ENCODE measurements at places on chromosomes 5 and 9.

GRCh38 chr9:98329904-98330303 is 74.5 kb upstream of the TBC1D2 start:
- no peak for DNase-seq

- no peak for DNase-seq
These were observed 546.7 kb upstream of the DMAC1 start for GRCh38 chr9:8346296-8346695.

- DNase-seq, result no peak
These were observed 245.4 kb downstream of the EBF1 start for GRCh38 chr5:158854260-158854783.

- no peak for DNase-seq
These were observed 37.2 kb downstream of the GPR107 start for GRCh38 chr9:130090915-130091314.

GRCh38 chr5:151104795-151105194 is 24.0 kb upstream of the TNIP1 start:
- no peak for DNase-seq

- no peak for DNase-seq
These were observed 100.6 kb upstream of the SELENOP start for GRCh38 chr5:42912184-42912798.

- no peak for DNase-seq
These were observed 35.1 kb upstream of the NANS start for GRCh38 chr9:98021306-98022040.

DNA sequence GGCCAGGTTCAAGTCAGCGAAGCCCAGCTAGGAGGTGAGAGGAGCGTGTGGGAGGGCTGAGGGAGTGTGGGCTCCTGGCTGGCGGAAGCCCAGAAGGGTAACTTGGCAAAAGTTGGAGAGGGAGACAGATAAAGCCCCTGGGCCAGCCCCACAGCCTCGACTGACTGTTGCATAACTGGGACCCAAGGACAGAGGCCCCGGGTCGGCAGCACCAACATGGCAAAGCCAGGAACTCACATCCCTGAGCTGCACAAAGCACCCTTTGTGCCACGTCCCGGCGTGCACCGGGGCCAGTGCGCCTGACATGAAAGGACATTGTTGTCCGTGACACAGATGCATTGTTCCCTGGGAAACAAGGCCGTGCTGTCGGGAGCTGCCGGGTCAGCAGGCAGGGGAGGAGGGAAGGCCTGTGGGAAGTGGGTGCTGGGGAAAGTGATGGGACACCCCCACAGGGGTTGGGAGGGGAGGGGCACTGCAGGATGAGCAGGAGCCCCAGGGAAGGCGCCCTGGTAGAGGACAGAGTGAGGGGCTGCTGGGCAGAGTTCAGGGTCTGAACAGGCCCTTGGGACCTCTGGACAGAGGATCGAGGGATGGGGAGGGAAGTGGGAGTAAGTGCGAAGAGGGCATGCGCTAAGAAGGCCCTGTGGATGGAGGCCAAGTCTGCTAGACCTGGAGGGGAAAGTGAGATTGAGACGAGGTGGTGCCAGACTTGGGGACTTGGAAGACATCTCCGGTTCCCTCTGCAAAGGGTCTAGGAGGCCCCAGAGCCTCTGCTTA is 13.0 kb upstream of the DPM2 start:
- DNase-seq, result no peak

- no peak for DNase-seq
These were observed 7.6 kb downstream of the TPPP start for GRCh38 chr5:685262-686171.

DNA sequence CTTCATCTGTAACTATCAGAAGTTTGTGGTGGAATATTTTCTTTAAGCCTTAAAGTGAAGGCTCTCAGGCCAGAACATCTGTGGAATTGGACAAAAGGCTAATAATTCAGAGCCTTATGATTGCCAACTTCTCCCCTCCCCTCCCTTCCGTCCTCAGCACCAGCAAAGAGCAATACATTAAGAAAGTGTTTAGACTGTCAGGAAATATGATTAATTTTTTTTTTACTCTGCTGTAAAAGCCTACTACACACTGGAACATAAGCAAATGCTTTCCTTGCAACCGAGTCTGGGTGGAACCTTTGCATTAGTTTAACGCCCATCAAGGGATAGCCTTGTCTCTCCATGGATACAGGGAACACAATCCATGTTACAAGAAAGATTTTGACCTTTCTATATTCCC is 110.3 kb upstream of the TARS1 start:
- no peak for DNase-seq

DNA sequence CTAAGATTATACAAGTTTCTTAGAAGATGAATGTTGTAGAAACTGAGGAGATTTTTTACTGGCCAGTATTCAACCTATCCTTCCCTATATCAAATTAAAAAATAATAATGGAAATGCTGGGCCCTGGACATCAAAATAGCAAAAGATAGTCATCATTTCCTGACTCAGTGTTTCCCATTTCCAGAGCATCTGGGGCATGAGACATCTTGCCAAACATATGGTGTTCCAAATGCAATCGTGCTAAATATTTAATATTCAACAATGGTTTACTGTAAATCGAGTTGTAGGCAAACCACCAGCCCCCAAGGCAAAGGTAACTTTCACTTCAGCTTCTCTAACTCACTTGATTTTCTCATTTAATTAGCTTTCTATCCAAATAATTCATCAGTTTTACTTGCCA is 152.9 kb downstream of the FRMD3 start:
- DNase-seq, result no peak

GRCh38 chr5:122091936-122092600 is 14.0 kb upstream of the LOX start:
- DNase-seq, result no peak

GRCh38 chr9:72960446-72960845 is 7.6 kb upstream of the ALDH1A1 start:
- DNase-seq, result no peak

DNA sequence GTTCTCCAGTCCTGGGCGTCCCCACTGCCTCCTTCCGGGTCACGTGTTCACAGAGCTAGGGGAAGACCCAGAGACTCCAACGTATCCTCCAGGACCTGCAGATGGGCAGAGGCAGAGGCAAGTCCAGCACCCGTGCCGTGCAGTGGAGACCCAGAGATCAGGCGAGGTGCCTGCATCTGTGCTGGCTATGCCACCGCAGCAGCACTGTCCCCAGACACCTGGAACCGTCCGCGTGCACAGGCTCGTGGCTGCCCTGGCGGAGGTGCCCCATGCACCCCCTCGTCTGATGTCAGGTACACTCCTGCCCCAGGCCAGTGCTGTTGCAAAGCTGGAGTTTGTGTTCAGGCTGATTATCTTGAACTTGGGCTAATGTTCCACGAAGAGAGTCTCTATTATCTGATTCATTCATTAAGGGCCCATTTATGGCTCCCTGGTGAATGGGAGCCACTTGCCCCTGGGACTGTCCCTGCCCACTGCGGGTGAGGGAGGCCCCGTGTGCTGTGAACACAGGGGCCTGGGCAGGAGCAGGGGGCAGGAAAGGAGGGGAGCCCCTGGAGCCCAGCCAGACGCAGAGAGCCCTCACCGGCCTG is 13.7 kb downstream of the IRX4 start:
- DNase-seq, result no peak

GRCh38 chr5:159061179-159061796 is 38.4 kb downstream of the EBF1 start:
- DNase-seq, result peak; percentile 30

- DNase-seq, result no peak
These were observed 54.0 kb downstream of the C5orf15 start for GRCh38 chr5:133914434-133914833.

GRCh38 chr5:147387109-147387508 is 122.8 kb downstream of the DPYSL3 start:
- DNase-seq, result no peak

DNA sequence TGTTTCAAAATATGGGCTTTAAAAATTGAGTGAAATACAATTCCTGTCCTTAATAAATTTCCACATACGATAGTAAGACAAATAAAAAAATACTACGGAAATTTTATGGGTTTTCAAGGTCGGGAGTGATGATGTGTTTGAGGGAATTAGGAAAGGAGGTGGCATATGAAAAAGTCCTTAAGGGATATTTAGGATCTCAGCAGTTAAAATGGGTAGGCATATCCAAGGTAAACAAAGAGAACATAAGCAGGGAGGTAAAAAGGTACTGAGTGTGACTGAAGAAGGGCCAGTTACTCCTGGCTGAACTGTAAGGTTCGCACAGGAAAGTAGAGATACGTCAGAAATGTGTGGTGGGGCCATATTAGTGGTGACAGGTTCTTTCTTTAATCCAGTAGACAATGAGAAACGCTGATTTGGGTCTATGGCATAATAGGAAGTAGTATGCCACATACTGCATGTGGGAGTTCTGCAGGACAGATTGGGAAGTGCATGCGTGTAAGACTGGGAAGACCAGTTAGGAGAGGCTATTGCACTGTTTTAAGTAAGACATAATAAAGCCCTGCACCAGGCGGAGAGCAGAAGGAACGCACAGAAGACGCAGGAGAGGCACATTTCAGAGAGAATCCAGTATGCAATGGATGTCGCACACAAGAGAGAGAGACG is 937 bp upstream of the HMGCR start:
- peak; percentile 9 for DNase-seq

GRCh38 chr5:41193456-41194205 is 19.7 kb downstream of the C6 start:
- peak; percentile 80 for DNase-seq

GRCh38 chr5:175638305-175638704 is 19.6 kb upstream of the HRH2 start:
- no peak for DNase-seq

GRCh38 chr5:172973931-172974330 is 9.6 kb upstream of the ATP6V0E1 start:
- no peak for DNase-seq

DNA sequence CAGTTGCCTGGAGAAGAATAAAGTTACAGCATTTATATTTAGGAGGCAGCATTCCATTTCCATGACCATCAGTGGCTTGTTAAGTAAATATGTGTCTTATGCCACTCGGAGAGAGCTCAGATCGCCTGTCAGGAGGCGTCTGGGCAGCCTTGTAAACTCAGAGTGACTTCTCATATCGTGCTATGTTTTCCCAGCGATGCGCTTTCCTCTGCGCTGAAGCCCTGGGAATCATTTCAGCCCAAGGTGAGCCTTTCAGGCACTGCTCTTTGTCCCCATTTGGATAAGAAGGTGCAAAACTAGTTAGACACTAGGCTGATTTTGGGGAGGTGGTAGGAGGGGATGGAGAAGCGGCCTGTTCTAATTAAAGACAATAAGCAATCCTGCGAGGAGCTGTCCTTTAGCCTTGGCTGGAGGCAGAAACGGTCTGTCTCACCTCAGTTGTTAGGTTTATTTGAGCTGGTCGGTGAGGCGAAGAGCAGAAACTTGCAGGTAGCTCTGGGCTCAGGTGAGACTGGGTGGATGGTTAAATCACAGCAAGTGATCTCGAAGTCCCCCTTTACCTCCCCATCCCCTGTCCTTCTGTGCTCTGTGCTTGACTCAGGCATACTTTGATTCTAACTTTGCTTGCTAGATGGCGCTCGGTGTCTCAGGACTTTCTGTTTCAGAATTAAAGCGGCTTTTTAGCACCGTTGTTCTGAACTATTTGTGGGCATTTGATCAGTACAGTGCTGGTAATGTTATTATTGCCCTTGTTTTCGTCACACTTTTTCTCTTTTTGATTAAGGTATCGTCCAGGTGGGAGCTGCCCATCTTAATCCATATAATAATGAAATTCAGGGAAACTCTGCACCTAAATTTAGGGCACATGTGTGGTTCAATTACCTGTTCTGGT is 24.6 kb downstream of the NR2F1 start:
- DNase-seq, result peak; percentile 46

- no peak for DNase-seq
These were observed 43.1 kb downstream of the RALGPS1 start for GRCh38 chr9:126957687-126958053.

DNA sequence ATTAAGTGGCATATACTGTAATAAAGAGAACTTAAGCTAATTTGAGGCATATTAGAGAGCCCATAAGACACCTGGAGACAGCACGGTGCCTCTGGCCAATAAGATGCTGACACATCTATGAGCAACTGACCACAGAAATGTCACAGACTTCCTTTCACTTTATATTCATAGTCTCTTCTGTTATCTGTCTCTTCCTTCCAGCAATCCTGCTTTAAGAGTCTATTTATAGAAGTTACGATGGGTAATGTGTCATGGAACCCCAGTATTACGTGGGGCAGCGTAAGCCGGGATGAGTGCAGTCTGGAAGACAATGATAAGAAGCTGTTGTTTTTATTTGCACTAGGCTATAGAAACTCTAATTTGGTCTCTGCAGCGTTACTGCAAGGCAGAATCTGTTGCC is 136.8 kb downstream of the CFAP90 start:
- no peak for DNase-seq

GRCh38 chr5:54098267-54098666 is 212.1 kb downstream of the ARL15 start:
- no peak for DNase-seq

GRCh38 chr5:65969539-65970393 is 43.4 kb downstream of the ERBIN start:
- no peak for DNase-seq

DNA sequence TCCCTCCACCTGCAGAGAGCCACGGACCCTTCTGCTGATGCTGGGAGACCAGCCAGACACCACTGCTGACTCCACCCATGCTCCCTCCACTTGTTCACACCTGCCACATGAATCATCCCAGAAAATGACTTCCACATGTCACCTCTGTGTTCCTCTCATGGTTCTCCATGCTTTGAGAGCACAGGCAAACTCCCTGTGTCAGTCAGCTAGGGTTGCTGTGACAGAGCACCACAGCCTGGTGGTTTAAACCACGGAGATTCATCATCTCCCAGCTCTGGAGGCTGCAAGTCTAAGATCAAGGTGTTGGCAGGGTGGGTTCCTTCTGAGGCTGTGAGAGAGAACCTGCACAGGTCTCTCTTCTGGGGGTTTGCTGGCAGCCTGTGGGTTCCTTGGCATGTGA is 381.4 kb downstream of the GADD45G start:
- DNase-seq, result no peak

DNA sequence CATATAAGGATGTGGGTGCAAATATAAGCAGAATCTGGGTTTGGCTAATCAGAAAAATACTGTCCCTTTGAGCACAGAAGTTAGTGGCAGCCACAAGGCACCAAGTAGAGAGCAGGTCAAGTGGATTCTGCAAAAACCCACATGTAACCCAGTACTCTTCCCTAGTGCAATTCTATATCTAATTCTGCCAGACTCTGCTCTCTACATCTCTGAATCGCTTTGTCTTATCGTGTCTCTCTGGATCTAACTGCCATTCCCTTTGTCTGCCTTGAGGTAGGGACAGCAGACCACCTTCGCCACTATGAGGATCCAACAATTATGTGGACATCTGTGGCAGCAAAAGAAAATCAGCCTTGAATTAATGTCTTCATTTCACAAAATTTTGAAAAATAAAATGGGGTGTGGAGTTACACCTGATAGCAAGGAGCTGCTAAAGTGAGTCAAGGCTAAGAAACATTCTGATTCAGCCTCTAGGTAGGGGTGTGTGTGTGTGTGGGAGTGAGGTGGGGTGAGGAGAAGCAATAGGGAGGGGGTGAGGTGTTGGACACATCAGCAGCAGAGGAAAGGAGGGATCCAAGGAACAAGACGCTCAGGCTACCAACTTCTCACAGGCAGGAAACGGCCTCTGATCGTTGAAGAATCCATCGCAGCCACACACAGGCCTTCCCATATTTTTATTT is 33.7 kb upstream of the ZNF366 start:
- DNase-seq, result no peak
